ENCODE measurements at places on chromosomes 7 and 10.
A peak's percentile ranks its signal among the peaks of the same experiment; 100 is the strongest.

GRCh38 chr7:155814316-155815276 is 2.3 kb upstream of the SHH start:
- DNase-seq: no peak

- DNase-seq: peak; percentile 51
Measured at GRCh38 chr10:121081306-121081705, 230.1 kb downstream of the WDR11 start.

- no peak for DNase-seq
Measured at GRCh38 chr10:101453791-101454718, 100.1 kb downstream of the BTRC start.

DNA sequence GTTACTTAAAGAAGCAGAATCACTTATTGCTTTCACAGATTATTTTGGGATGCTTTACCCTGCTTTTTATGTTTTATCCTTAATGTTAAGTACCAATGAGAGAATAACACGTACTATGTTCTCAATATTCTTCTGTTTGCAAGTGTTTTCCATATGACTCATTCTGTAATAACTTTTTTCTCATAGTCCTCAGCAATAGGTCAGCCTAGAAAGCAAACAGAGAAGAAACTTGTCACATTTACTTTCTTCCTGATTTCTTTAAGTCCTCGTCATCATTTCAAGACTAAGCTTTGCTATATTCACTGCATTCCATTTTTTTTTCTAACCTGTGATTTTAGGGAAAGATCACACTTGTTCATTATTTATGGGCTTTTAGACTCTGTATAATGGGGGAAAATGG is 6.8 kb upstream of the AGR2 start:
- no peak for DNase-seq

DNA sequence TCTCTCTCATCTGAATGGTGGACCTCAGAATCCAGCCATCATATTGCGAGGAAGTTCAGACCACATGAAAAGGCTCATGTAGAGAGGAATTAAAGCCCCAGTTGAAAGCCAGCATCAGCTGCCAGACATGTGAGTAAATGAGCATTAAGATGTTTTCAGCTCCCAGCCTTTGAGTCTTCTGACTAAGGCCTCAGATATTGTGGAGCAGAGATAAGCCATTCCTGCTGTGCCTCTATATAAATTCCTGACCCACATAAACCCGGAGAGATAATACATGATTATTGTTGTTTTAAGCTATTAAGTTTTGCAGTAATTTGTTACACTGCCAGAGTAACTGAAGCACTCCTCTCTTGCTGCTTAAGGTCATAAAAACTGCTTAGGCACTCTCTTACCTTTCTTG is 14.6 kb downstream of the FAM149B1 start:
- DNase-seq: no peak

All from NCI-H446 (cell line).